ENCODE measurements at places on chromosomes 11 and 22.

DNA sequence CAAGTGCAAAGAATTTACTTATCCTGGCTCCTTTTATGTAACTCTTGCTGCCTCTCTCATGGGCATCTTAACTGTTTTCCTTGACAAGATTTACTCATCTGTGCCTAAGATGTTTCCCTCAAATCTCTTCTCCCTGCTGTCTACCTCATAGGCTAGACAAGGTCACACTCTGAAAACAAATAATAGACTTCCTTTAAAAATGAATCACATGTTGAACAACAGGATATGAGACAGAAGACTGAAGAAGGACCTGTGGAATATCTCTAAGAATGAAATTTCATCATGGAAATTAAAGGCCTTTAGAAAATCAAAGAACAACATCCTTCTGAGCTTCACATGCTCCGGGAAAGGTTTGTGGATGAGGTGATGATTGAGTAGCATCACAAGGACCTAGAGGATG, 6.0 kb upstream of the SCGB2A2 start:
- no peak for DNase-seq

DNA sequence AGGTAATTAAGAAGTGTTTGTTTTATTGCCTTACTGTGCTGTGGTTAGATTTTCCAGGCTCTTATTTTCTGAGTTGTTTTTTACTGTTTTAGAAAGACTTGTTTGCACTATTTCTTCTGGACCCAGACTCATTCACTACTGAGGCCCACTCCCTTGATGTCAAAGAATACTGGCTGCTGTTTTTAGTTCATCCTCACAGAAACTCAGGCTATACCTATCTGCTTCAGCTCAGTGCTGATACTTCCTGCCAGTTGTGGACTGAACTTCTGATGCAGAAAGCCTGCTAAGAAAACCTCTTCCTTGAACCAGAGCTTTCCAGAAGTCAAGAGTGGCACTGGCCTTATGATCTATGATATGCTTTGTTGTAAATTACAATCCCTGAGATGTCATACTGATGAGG, 15.9 kb upstream of the PIK3IP1 start:
- no peak for DNase-seq

GRCh38 chr22:43811777-43812148, 342 bp downstream of the EFCAB6 start:
- DNase-seq, result no peak

DNA sequence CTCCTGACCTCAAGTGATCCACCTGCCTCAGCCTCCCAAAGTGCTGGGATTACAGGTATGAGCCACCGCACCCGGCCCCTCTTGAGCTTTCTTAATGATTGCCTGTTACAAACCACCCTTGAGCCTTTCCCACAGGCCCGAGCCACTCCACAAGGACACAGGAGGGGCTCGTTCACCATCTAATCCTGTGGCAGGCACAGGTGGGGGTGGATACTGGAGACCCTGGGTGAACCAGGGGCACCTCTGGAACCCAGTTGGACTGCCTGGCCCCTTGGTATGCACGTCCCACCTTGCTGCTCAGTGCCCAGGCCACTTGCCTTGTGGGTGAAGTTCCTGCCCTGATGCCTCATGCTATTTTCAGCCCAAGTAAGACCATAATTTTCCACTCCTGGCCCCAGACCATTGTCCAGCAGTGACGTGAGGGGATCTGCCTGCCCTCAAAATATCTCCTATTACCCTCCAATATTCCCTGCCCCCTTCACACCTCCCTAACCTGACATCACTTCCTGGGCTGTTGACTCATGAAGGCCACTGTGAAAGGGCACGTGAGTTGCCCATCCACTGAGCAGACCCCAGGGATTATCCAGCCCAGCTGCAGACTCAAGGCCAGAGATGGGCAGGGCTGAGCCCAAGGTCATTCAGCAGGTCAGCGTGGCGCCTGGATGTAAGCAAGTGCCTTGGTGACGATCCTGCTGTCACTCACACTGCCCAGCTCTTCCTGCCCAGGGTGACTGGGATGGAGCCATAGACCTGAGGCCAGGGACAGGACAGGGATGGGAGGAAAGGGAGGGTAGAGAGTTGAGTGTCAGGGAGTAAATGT, 19.6 kb downstream of the P2RY2 start:
- no peak for DNase-seq

DNA sequence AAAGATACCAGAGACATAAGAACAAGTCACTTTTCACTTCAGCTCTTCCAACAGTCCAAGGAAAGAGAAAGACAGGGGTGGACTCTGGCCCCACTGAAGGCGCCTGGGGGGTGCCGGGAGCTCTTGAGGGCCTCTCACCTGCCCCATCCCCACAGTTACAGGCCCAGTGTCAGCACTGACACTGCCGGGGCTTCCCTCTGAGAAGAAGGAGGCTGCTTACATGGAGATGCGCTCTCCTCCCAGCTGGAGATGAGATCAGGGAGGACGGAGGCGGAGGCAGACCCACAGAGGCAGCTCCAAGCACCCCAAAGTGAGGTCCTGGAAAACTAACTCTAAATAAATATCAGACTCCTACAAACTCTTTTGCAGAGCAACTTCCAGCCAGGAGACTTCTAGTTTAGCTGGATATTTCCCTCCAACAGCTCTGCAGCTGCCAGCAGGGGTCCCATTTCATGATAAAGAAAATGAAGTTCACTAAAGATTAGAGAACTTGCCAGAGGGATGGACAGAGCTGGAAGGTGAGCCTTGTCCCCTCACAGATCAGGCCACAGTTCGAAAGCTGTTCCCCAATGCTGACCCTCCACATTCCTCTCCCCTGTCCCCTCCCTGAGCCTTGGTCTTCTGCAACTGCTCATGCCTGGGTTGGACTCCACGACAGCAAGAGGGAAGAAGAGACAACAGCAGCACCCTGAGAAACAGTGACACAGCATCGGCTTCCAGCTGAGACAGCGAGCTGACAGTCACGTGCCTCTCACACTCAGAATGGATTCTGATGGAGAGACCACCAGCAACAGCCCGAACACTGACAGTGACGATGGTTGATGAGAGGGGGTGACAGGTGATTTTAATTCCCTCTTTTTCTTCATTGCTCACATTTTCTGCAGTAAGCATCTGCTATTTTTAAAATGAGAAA, 5.8 kb downstream of the CARS1 start:
- DNase-seq, result no peak

DNA sequence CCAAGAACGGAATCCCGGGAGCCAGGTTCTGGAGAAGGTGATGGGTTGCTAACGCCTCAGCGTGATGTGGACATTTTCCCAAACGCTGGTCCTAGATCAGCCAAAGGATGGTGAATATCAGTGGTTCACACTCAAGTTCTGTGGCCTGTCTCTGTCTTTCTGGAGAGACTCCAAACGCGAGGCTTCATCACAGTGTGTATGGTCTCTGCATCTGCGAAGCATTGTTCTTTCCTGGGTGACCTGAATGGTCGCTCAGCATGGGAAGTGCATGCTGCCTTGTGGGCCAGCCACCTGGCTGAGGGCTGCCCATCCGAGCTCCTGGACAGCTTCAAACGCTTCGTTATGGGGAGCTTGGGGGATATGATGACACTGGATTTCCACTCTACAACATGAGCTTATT, 810.0 kb downstream of the TBC1D22A start:
- DNase-seq, result peak; percentile 53

- DNase-seq, result no peak
Measured at GRCh38 chr22:30204015-30204741, 42.4 kb downstream of the LIF start.

- DNase-seq, result no peak
Measured at GRCh38 chr11:11148104-11148509, 204.9 kb downstream of the CSNK2A3 start.

GRCh38 chr22:30943368-30943767, 25.2 kb downstream of the MORC2 start:
- no peak for DNase-seq

DNA sequence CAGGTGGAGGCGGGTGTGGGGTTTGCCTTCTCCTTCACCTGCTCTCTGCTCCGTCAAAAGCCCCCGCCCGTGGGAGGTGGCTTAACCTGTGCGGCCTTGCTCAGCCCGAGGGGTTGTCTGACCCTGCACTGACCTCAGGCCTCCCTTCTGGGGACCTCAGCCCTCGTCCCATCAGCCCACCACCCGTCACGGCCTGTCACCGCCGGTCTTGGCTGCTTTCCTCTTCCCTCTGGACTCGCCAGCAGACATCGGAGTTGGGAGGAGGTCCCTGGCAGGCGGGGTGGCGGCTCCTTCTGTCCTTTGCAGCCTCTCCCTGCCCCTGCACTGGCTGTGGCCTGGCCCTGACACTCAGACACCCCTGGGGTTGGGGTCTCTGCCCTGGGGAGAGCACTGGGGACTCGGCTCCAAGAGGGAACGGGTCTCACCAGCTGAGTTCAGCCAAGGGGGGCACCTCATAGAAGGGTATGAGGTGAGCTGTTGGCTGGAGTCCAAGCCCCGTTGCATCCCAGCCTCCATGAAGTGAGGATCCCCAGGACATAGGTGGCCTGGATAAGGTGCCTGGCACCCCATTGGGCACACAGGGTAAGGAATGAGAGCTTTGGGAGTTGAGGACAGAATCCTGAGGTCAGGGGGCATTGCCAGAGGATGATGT, 999.6 kb downstream of the BRD1 start:
- no peak for DNase-seq

GRCh38 chr22:48218889-48219420, 1456.5 kb downstream of the TBC1D22A start:
- DNase-seq, result peak; percentile 57

- no peak for DNase-seq
Measured at GRCh38 chr11:46895821-46896220, 22.5 kb downstream of the LRP4 start.

DNA sequence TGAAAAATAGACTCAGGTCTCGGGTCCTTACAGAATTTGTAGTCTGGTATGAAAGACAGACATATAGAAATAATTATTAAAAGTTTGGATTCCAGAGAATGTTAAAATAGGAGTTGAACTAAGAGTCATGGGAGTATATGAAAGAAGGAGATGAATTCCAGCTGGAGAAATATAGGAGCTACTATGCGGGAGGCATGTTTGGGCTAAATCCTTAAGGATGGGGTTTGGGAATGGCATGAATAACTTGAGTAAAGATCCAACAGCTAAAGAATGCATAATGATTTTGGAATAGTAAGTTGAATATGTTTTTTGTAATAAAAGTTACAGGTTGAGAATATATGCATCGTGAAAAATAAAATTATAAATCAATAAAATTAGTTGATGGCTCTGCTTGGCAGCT, 129.4 kb upstream of the SLC5A12 start:
- DNase-seq, result no peak

- no peak for DNase-seq
Measured at GRCh38 chr11:50088231-50088630, 55.6 kb downstream of the OR4C45 start.

- DNase-seq, result no peak
Measured at GRCh38 chr22:46056546-46057245, 79.7 kb upstream of the WNT7B start.

DNA sequence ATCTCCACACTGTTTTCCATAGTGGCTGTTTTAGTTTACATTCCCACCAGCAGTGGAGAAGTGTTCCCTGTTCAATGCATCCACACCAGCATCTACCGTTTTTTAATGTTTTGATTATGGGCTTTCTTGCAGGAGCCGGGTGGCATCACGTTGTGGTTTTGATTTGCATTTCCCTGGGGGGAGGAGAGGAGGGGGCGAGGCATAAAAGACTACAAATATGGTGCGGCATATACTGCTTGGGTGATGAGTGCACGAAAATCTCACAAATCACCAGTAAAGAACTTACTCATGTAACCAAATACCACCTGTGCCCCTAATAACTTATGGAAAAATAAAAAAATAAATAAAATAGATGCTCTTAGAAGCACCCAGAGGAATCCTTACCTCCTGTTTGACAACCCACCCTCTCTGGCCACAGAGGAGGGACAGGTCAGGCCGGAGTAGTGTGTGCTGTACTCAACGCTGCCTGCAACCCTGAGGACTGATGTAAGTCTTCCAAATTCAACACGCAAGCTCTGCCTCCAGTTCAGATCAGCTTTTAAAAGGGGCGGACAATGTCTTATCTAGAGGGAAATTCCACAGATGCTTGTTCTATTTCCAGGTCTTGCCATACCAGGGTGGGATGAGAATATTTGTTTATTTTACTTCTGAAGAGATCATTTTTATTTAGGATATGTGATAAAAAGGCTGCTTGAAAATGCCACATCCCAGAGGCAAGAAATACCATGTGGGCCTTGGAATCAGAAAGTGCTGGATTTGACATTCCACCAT, 329.6 kb upstream of the B3GAT1 start:
- peak; percentile 16 for DNase-seq

DNA sequence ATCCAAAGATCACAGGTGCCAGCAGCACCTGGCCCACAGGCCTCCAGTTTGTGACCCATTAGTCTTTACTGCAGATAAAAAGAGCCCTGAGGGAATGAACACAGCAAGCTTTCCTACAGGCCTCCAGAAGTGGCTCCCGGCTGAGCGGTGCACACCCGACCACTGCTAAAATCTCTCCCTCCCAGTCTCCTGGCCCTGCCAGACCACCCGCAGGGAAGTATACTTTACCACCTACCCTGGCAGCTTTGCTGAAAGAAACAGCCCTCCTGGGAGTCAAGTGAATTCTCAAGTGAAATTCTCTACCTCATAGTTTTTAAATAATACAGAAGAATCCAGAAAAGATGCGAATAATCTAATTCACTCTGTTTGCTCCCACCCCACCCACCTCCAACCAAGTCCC, 15.4 kb upstream of the MTNR1B start:
- DNase-seq, result no peak

DNA sequence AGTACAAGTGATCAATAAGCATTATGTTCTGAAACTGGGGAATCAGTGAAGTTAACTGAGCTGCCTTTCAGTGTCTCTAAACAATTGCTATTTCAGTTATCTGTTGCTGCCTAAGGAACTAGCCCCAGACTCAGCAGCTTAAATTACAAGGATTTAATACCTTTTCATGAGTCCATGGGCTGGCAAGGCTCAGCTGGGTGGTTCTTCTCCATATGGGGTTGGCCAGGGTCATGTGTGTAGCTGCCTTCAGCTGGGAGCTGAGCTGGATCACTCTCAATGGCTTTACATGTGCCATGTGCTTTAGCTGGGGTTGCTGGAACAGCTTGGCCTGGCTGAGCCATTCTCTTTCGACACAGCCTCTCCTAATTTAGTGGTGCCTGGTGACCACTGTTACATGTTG, 295.0 kb upstream of the NCAM1 start:
- no peak for DNase-seq

GRCh38 chr11:122116591-122116990, 576 bp upstream of the BLID start:
- DNase-seq, result no peak

DNA sequence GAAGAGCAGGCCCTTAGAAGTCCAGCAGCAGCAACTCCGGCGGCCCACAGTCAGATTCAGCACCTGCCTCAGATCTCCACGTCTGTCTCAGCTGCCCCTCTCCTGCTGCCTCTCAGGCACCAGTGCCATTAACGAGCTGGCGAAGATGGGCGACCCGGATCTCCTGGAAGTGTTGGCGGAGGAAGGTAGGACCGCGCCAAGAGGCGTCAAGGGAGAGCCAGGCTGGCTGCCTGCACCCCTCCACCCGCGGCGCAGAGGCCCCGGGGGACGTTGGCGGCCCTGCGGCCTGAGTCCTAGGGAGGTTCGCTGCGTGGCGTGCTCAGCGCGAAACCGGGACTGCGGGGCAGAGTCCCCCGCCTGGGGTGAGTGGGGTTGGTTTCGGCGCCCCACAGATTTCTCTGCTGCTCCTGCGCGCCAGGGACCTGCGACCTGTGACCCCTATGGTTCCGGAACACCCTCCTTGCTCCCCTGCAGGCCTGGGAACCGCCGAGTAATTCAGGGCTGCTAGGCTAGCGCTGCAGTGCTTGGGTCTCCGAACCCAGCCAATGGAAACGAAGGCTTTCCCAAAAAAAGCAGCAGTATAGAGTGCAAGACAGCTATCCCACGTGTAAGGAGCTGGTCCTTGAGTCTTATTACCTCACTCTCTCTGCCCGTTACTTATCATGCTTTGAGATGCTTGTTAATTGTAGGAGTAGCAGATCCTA, 615 bp downstream of the ANO5 start:
- no peak for DNase-seq

GRCh38 chr11:70628176-70628854, 230.0 kb downstream of the CTTN start:
- DNase-seq, result no peak

Measured in mesenteric fat pad (tissue), 1 donor.